ENCODE measurements at places on chromosomes 1 and 21.

DNA sequence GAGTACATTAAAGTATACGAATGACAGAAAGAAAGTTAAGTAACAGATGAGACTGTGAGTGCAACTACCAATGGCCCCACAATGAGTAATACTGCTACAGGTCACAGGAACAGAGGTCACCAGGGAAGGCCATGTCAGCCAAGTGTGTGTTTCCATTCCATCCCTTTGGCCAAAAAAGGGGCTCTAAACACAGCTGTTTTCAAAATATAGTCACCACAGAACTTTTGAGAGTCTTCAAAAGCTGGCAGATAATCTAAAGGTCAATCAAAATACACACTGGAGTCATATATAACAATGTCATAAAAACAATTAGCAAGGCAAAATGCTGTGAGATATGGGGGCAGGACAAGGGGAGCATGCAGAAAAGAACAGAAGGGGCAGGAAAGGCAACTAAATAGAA is 10.2 kb downstream of the USP24 start:
- DNase-seq = no peak

- no peak for DNase-seq
These were observed 7.1 kb upstream of the SHISA4 start for GRCh38 chr1:201881617-201882016.

DNA sequence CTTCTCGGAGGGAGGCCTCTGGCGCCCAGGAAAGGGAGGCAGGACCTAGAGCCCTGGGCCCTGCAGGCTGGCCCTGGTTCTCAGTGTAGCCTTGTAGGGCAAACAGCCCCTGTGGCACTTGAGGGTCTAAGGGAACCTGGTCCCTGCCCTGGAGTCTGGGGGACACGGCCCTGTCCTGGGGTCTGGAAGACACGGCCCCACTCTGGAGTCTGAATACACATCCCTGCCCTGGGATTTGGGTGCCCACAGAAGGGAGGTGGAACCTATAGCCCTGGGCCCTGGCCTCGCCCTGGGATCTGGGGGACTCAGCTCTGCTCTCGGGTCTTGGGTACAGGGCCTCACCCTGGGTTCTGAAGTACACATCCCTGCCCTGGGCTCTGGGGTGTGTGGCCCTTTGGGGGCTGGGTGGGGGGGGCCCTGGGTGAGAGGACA is 97.9 kb downstream of the OBSCN start:
- DNase-seq = no peak

DNA sequence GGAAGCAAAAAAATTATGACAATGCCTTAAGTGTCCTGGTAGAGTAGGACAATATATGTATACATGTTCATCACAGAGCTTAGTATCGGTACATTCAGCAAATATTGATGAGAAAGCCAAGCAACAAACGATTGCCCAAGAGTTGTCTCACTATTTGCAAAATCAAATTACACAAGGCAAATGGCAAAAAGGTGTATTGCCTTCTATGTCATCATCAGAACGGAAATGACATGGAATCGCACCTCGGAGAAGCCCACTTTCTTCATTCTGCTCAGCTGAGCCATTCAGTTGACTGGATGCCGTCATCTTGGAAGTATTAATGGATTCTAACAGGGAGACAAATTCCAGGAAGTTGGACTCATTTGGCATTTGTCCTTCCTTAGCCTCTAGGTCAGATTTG is 37.7 kb downstream of the PCNX2 start:
- no peak for DNase-seq

GRCh38 chr1:30765556-30766434 is 8.2 kb upstream of the LAPTM5 start:
- no peak for DNase-seq

DNA sequence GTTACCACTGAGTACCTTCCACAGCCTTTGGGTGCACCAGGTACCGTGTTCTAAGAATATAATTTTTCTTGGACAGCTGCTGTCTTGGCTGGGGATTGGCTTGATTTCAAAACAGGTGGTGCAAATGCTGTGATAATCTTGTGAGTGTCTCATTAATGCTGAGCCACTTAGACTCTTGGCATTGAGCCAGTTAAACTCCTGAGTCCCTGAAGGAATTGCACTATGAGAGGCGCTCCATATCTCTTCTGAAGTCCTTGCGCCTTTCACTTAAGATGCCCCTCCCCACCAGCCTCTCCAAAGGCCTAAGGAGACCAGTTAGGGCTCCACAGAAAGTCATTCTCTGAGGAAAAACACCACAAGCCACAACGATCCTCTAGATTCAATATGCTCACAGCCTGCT is 51.0 kb downstream of the BACH1 start:
- no peak for DNase-seq

DNA sequence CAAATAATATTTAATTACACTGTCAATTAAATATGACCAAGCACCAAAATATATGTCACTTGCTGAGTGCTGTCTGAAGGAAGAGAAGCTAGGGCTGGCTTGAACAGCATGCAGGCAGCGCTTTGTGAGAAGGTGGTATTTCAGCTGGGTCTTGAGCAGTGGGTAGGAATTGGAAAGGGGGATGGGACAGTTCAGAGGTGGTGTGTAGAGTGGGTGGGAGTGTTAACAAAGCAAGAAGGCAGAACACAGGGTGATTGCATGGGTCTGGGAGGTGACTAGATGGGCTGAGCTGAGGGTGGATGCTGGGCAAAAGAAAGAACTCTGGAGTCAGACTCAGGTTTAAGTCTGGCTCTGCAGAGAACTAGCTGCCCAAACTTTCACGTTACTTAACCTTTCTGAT is 14.3 kb upstream of the ETV3 start:
- no peak for DNase-seq

DNA sequence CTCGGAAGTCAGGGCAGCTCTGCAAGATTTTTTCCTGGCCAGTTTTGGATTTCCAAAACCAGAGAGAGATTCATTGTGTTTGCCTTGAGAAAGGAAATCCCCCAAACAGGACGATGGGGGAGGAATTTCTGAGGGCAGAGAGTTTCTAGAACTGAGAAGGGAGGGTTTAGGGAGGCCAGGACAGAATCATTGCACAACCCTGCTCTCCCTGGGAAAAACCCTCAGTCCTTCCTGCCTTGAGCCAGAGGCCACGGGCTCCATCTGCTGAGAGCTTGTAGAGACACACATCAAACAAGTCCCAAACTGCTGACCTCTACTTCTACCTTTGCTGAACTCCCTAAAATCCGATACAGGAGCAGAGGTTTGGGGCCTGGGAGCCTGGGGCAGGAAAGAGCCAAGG is 99.7 kb downstream of the NMNAT2 start:
- no peak for DNase-seq

GRCh38 chr1:115648717-115649691 is 7.2 kb downstream of the VANGL1 start:
- no peak for DNase-seq

GRCh38 chr1:180133193-180133592 is 21.5 kb upstream of the QSOX1 start:
- no peak for DNase-seq

- no peak for DNase-seq
These were observed 67.7 kb downstream of the GDAP2 start for GRCh38 chr1:117861694-117862093.

GRCh38 chr1:203796236-203796605 is 798 bp downstream of the ZBED6 start:
- DNase-seq = no peak

DNA sequence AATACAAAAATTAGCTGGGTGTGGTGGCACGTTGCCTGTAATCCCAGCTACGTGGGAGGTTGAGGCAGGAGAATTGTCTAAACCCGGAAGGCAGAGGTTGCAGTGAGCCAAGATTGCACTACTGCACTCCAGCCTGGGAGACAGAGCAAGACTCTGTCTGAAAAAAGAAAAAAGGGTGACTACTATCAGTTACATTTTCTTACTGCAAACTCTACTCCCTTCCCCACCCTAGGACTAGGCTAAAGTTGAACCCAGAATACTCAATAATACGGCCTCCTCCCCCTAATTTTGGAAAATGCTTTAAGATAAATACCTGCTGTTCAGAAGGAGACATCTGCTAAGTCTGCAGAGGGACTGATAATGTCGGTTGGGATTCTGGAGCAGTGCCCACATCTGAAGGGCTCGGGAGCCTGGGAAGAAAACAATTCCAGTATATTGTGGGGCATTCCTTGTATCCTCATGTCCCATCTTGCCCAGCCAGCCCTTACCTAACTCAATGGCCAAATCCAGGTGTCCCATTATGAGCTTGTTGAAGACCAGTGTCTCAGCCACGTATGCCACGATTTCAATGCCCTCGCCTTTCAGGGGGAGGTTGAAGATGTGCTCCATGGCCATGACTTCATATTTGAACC is 89.7 kb downstream of the ADCY10 start:
- DNase-seq = no peak

DNA sequence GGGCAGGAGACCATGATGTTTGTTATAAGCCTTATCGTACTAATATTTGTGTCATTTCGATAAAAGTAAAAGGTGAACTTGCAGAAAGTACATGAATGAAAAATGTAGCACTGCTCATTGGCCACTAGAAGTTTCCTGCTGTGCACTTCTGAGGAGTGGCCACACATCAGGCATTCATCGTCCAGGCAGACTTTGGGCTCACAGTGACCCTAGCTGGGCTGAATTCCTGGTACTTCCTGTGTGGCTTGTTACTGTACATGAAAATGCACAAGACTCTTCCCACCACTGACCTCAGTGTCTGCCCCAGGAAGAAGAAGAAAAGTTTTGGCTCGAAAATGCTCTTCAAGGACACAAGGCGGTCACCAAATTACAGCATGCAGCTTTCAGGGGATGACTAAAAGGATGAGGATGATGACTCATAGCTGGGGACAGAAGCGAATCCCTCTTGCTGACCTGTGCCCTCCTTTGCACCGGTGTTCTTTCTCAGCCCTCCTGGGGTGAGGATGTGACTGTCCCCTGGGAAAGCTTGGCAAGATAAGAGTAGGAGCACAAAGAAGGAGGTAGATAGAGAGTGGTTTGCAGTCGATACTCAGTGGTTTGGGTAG is 252.4 kb upstream of the KAZN start:
- DNase-seq = no peak

GRCh38 chr1:98331243-98331642 is 330.3 kb upstream of the SNX7 start:
- DNase-seq = no peak

DNA sequence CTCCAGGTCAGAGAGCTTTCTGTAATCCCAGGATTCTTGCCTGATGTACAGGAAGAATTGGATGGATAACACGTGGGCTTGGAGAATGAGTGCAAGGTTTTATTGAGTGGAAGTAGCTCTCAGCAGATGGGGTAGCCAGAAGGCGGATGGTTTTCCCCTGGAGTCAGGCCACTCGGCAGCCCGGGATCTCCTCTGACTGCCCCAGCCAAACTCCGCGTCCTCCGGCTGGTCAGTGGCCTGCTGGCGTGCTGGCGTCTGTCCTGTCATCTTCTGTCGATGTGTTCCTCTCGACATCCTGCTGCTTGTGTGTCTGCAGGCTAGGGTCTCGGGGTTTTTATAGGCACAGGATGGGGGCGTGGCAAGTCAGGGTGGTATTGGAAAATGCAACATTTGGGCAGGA is 27.4 kb upstream of the GJA9 start:
- no peak for DNase-seq

- no peak for DNase-seq
These were observed 11.2 kb downstream of the LAPTM5 start for GRCh38 chr1:30746212-30747032.

GRCh38 chr1:164228928-164229327 is 330.1 kb upstream of the PBX1 start:
- DNase-seq = no peak

DNA sequence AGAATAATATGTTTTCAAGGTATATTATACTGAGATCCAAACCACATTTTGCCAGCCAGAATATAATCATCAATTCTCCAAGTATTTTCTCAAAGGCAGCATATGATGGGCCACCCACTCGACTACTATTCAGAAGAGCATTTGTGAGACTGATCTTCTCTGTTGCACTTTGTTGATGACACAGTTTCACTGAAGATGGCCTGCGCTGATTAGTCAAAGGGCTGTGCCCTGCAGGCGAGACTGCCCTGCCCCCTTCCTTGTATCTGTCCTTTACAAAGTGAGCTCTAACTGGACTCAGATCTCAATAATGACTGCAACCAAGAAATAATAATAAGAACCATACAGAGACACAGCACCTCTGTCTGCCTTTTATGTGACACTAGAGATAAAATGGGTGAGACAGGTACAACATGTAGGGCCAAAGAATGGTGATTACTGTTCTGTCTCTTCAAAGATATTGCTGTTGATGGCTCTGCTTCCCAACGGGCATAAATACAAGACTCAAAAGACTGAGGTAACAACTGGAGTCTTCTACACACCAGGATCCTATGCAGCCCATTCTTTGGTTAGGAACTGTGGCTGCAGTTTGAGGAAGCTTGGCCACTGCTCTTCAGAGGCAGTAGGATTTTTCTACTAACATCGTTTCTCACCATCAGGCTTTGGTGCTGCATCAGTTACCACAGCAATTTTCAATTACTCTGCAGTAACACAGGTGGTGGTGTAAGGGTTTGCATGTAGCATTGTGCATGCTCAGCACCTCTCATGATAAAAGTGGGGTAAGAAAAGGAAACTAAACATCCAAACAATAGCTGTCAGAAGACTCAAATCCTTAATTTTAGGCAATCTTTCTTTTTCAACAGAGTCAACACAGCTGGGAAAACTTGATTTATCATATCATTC is 481.1 kb downstream of the PTBP2 start:
- peak; percentile 16 for DNase-seq

GRCh38 chr1:245956225-245956624 is 550.9 kb downstream of the SMYD3 start:
- DNase-seq = no peak

DNA sequence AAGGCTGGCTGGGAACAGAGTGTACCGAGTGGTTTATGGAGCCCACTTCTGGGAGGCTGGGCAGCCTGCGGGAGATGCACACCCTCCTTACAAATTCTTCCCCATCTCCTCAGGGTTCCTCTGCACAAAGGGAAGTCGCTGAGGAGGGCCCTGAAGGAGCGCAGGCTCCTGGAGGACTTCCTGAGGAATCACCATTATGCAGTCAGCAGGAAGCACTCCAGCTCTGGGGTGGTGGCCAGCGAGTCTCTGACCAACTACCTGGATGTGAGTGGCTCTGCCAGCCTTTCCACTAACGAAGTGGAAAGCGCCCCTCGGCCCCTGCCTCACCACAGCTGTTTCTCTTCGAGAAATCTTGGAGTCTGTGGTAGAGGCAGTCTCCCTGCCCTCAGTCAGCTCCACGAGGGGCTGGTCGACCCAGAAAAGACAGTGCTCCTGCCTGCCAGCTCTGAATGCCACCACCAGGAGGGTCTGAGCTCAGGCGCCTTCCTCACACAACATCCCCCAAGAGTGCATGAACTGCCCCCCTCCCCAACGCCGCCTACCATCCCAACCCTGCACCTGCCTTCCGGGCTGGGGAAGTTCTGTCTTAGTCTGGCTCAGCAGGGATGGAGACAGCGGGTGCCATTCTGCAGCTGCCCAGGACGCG is 31.8 kb downstream of the PROK1 start:
- DNase-seq = no peak

DNA sequence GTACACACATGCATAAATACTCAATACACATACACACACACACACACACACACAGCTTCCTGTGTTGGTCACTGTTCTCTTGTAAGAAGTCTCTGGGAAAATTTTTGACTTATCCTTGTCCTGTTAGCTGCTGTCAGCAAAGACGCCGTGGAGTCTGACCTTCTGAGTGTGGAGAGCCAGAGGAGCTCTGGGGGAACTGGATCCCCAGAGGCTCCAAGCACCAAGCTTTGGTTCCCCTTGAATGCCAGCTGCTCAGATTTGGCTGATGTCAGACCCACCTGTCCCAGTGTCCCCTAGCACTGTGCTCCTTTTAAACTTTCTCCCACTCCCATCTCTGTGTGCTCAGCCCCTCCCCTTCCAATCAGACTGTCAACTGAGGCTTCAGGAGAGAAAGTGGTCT is 319.1 kb downstream of the CAMTA1 start:
- DNase-seq = no peak

GRCh38 chr21:32281531-32281930 is 2.7 kb upstream of the MIS18A start:
- no peak for DNase-seq

Measured in amygdala (tissue), 56 donors.